Motor neuron (in vitro differentiated cells): ENCODE measurements at places on chromosomes 5 and 9. TPM values are rescaled to one million over a fixed set of nuclear protein-coding genes. Genes with fewer than 3 reads are reported as not detected.

Gene PDE6A
- 0.14 and 0.31 TPM in 2 replicates for total RNA-seq

- no peak for ATAC-seq
These were observed 23.0 kb downstream of the EPB41L4B start for GRCh38 chr9:109297899-109298298.

- ATAC-seq = no peak
These were observed 75.2 kb downstream of the TENT4A start for GRCh38 chr5:6788439-6788838.

GRCh38 chr5:122815218-122815767 lies 30.1 kb upstream of the SNX24 start:
- no peak for ATAC-seq

DNA sequence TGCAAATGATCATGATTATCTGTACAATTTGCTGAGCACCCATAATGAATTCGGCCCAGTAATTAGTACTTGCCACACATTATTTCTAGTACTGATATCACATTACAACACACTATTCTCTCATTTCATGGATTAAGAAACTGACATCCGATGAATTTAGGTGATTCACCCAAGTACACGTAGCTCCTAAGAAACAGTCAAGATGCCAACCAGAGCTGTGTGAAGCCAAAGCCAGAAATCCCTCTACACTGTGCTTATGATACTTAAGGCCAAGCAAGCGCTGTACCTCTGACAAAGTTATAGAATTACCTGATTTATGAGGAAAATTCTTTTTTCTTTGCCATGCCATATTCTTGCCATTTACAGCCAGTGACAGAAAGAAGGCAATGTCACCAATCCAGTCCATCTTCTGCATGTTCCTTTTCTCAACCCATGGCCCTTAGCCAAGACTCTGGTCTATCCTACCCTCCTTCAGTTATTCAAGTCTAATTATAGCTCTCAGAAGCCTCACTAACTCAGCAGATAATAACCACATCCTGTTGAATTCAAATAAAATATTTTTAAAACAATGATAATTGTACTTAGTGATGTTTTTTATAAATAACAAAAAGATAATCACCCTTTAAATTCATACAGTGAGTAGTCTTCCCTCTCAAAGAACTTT lies 74.3 kb upstream of the PTGER4 start:
- no peak for ATAC-seq

DNA sequence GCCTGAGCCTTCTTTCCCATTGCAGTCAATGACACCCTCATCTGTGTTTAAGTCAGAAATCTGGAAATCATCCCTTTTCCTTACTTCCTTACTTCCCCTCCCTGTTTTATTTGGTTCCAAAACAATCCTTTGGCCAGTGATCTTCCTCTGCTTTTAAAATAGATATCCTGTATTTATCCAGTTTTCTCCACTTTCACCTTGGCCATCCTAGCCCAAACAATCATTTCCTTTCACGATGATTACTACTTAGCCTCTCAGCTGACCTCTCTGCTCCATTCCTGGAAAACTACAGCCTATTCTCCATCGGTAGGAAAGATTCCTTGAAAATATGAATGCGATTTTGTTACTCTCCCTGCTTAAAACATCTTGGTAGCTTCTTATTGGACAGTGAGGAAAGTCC lies 565.4 kb downstream of the TLR4 start:
- ATAC-seq = no peak

Gene PKN3
- total RNA-seq = 0.41 and 0.46 TPM in 2 replicates

- ATAC-seq = no peak
These were observed 120.5 kb downstream of the TUSC1 start for GRCh38 chr9:25557645-25558300.

Gene FST
- total RNA-seq = 10.4 and 17.7 TPM in 2 replicates

- no peak for ATAC-seq
These were observed 60.3 kb upstream of the SHB start for GRCh38 chr9:38129366-38129765.

- ATAC-seq = no peak
These were observed 7.5 kb upstream of the CTNNAL1 start for GRCh38 chr9:109020581-109021511.

Gene SLC6A19
- 0.13 TPM in 1 of 2 replicates, not detected in the other for total RNA-seq

Gene ODF2
- 33.3 and 38.3 TPM in 2 replicates for total RNA-seq

Gene NOXA1
- 0.32 and 0.36 TPM in 2 replicates for total RNA-seq

Gene PITX1
- total RNA-seq = 0.37 and 0.64 TPM in 2 replicates

DNA sequence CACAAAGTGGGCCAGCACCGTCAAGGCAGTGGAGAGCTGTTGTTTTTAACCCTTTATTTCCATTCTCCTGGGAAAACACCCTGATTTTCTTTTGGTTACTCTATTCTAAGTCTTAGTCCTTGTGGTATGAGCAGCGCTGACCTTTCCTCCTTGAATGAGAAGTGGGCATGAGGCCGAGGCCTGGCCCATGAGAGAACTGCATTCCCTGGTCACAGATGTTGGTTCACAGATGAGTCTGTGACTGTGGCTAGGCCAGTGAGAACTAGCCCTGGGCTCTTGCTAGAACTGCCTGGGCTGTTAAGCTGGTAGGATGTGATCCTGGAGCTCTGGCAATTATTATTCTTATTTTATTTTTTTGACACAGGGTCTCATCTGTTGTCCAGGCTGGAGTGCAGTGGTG lies 71.7 kb upstream of the KLF9 start:
- no peak for ATAC-seq

DNA sequence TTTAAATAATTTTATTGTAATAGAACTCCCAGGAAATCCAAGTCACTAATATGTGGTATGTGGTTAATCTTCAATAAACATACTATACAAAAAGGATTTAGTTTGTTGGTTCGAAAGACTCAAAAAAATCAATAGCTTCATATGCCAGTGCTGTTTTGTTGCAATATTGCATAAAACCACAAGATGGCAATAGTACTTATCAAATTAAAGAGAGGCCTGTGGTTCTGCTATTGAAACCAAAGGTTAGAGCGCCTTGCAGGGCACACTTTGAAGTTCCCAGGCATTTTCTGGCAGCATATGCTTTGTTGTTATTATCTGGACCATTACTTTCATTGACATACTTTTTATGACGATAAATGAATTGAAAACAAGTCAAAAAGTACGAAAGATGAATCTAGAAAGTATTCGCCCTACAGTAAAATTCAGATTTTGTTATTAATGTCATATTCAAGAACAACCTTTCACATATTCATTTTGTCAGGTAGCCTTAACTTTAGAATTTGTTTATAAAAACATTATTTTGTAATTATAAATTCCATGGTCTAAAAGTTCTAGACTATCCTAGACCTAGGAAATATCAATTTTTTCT lies 316.3 kb downstream of the MCTP1 start:
- peak; percentile 76 for ATAC-seq

- ATAC-seq = no peak
These were observed 82.8 kb upstream of the TLX3 start for GRCh38 chr5:171226096-171226754.

GRCh38 chr9:89418882-89419640 lies 78.9 kb downstream of the SEMA4D start:
- no peak for ATAC-seq

- no peak for ATAC-seq
These were observed 15.2 kb downstream of the HK3 start for GRCh38 chr5:176883700-176884570.

- ATAC-seq = no peak
These were observed 186.9 kb upstream of the RGMB start for GRCh38 chr5:98586581-98586980.

Gene LECT2
- not detected in 2 replicates for total RNA-seq

DNA sequence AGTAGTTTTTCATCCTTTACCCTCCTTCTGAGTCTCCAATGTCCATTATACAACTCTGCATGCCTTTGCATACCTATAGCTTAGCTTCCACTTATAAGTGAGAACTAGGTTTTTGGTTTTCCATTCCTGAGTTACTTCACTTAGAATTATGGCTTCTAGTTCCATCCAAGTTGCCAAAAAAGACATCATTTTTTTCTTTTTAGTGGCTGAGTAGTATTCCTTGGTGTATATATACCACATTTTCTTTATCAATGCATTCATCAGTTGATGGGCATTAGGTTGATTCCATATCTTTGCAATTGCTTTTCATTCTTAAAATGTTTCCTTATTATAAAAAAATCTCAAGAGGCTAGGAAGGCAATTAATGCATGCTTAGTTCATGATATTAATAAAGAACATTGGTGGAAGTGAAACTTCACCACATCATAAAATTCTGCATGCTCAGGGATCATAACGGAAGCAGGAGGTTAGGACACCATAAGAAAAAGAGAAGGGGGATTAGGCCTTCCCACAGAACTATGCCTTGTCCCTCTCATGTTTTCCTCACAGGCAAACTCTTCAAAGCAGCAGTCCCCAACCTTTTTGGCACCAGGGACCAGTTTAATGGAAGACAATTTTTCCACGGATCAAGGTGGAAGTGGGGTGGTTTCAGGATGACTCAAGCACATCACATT lies 105.2 kb downstream of the FRMD3 start:
- ATAC-seq = no peak

Gene FOXD4L6
- total RNA-seq = not detected in 2 replicates

DNA sequence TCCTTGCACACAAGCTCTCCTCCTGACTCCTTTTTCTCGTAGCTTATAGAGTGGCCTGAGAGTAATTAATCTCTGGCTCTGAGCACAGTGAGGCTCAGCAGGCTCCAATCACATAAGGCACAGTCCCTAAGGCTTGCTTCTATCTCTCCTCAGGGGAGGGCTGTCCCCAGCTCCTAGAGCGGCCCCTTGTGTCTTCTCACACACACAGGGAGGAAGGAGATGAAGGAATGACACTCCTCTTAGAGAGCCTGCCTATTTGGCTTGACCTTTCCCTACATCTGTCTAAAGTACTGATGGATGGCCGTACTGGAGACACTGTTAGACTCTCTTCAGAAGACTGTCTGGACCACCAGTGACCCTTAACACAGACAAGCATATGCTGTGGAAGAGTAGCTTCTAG lies 12.9 kb downstream of the TAS2R1 start:
- ATAC-seq = peak; percentile 96

GRCh38 chr5:77774981-77775789 lies 954 bp downstream of the TBCA start:
- ATAC-seq = no peak

- ATAC-seq = no peak
These were observed 84.6 kb downstream of the NDUFS4 start for GRCh38 chr5:53645078-53645477.

DNA sequence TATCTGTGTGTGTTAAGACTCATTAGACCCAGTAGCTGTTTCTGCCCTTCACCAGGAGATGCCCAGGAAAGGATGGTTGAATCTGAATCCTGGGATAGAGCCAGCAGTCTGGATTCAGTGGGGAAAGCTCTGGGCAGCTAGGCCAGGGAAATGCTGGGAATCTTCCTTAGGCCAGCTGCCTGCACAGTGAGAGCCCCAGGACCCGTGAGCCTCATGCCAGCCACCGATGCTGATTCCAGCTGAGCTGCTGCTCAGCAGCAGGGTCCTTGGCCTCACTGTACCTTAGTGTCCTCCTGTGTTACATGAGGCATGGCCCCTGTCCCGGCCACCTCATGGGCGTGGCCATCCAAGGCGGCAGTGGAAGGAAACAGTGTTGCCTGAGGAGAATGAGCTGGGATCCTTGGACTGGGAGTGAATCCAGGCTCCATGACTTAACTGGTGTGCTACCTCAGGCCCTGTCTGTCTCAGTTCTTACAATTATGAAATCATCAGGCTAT lies 87.1 kb downstream of the AMBP start:
- no peak for ATAC-seq

DNA sequence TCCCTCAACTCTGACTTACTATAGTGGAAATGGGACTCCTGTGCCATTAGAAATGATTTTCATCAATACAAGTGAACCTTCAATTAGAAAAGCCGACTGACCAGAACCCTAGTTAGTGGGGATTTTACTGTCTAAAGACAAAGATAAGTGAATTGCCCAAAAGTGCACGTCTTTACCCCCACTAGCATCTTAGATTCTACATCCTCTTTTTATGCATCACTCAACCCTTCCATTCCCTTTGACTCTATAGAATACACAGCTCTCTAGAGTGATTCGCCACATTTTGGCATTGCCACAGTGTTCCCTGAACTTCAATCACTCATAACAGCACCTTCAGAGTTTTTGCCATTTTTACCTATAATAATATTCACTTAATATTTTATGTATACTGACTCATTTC lies 226.6 kb downstream of the EBF1 start:
- ATAC-seq = no peak

Gene ZNF483
- 44.5 and 50.9 TPM in 2 replicates for total RNA-seq

GRCh38 chr9:130685104-130685503 lies 8.5 kb upstream of the EXOSC2 start:
- ATAC-seq = no peak

- ATAC-seq = peak; percentile 7
These were observed at the start of gene CLIC3 for GRCh38 chr9:136996361-136997292. Gene CLIC3 (minus strand): TSS chr9:136996568. CDS start chr9:136996543, 25 bp downstream.

Gene EGR1
- total RNA-seq = 3.8 and 3.9 TPM in 2 replicates

- no peak for ATAC-seq
These were observed 358.4 kb upstream of the RPS23 start for GRCh38 chr5:82636591-82636990.

Gene GFRA3
- total RNA-seq = 0.49 and 0.62 TPM in 2 replicates

DNA sequence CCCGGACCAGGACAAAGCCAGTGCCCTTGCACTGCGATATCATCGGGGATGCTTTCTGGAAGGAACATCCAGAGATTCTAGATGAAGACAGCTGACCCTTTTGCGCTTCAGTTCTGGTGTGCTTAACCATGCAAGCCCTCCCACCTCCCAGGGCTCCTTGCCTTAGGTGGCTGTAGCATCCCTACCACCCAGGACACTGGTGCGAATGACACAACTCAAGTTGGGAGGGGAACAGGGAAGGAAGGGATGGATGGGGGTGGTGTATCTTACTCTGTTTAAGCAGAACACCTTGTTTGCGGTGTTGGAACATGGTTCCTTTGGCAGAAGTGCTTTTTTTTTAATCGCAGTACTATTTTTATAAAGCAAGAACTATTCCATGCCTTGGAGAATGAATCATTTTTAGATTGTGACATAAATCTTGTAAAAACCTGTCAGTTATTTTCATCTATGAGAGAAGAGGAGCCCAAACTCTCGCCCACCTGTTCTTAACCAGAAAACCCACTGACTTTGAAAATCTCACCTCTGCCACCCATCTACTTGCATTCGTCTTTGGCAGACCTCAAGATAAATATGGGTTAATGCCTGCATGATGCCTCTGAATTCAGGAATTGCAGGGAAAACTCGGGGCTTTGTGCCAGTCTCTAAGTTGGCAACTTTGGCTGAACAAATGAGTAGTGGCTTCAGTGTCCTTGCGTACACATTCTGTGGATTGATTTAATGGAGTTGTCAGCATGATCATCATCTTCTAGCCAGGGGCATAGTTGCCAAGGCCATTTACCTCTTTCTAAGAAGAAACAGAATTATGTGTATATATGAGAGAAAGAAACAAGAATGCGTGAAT lies 3.9 kb upstream of the LSM11 start:
- no peak for ATAC-seq

Gene SHOC1
- 0.10 and 0.38 TPM in 2 replicates for total RNA-seq
